ENCODE measurements at places on chromosomes 2 and 18.

GRCh38 chr18:9418047-9418690 is 57.1 kb upstream of the RALBP1 start:
- DNase-seq: no peak

DNA sequence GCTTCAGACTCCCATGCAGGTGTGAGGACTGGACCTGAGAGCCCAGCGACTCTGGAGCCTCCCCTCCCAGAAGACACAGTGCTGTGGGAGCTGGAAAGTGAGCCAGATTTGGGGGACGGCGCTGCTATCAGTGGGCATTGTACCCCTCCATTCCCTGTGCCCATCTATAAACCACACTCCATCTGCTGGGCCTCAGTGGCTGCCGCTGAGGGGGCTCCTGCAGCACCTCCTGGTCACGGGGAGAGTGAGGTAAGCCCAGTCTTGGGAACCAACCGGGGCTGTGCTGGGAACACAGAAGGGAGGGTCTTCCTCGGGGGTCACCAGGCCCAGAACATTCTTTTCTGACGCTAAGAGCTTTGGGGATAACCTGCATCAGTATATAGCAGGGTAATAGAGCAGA is 9.5 kb downstream of the PSD4 start:
- no peak for DNase-seq

DNA sequence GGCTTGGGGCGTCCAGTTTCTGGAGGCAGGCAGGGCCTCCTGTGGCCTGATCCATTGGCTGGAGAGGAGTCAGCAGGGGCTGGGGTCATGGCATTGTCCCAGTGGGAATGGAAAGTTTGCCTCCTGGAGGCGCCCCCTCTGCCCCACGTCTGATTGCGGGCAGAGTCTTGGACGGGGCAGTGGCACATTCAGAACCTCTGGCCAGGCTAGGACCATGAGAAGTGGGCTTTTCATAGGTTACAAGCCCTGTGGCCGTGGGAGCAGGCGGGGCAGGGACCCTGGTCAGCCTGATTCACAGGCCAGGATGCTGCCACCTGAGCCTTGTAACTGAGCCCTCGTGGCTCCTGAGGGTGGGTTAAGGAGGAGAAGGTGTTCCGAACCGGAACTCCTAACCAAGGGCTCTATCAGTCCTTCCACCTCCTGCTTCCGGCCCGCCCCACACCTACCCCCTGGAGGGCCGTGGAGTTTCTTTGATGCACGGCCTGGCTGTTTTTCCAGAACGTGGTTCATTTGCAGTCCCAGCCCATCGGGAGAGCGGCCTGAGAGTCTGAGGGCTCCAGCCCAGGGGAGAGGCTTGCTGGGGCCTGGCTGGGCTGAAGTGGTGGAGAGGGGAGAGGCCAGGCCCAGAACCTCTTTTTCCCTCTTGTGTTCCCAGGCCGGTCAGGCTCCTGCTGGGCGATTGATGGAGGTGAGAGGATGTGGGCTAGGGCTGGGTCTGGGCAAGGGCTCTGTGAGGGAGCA is 43.9 kb upstream of the PLB1 start:
- DNase-seq: no peak

DNA sequence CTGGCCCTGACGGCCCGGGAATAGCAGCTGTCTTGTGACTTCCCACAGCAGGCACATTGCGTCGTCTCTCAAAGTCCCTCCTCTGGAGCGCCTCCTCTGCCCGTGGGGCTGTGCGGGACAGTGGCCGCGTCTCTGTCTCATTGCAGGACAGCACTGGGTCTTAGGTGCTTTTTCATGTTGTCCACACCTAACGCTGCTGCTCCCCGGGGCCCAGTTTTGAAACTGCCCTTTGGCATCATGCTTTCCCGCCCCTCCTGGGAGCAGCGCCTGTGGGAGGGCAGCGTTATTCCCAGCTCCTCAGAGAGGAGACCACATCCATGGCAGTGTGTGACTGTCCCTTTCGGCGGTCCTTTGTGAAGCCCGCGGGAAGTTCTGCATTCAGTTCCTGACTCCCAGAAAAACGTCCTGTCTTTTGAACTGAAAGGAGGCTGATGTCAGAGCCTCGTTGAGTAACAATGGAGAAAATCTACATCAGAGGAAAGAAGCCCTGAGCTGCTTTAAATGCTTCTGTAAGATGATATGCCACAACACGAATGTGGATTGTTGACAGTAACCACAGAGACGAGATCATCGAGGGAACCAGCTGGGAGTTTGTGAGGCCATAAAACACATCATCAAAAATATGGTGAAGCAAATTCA is 226.0 kb downstream of the FAM210A start:
- peak; percentile 65 for DNase-seq

DNA sequence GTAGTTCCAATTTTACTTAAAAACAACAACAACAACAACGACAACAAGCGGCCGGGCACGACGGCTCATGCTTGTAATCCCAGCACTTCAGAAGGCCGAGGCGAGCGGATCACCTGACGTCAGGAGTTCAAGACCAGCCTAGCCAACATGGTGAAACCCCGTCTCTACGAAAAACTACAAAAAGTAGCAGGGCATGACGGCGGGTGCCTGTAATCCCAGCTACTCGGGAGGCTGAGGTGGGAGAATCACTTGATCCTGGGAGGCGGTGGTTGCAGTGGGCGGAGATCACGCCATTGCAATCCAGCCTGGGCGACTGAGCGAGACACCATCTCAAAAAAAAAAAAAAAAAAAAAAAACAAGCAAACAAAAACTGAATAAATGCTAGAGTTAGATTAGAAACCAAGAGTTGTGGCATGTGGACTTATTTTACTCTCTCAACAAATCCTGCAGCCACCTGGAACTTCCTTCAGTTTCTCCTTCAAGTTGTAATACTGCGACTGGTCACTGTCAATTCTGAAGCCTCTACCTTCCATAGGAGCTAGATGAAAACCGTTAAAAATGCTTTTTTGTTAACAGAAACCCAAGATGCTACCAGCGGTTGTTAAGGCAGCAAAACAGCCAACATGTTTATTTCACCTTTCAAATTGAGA is 1.3 kb downstream of the ATP5F1A start:
- DNase-seq: peak; percentile 38

GRCh38 chr2:200796561-200796960 is 15.1 kb upstream of the BZW1 start:
- peak; percentile 79 for DNase-seq

- no peak for DNase-seq
Measured at GRCh38 chr18:3485153-3486149, 35.5 kb downstream of the TGIF1 start.
